SIG-M5 (cell line): ENCODE measurements at places on chromosomes 2 and 18.

DNA sequence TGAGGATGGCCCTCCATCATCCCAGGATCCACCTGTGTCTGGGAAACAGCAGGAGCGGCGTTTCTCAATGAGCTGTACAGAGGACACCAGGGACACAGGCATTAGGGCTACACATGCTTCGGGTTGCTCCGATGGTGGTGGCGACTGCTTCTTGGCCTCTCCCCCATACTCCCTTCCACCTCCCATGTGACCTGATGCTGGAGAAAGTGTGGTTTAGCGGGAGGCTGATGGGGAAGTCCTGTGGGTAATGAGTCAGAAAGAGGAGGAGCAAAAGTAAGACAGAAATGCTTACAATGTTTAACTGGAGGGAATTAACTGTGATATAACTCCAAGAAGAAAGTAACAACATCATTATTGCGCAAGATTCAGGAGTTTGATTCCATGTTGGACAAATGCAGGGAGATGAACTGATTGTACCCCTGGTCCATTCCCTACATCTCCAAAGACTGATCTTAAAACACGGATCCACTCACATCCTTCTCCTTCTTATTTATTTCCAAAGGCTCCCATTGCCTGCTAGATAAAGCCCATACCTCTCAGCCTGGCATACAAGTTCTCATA, 186.6 kb downstream of the NRP2 start:
- peak; percentile 11 for DNase-seq

DNA sequence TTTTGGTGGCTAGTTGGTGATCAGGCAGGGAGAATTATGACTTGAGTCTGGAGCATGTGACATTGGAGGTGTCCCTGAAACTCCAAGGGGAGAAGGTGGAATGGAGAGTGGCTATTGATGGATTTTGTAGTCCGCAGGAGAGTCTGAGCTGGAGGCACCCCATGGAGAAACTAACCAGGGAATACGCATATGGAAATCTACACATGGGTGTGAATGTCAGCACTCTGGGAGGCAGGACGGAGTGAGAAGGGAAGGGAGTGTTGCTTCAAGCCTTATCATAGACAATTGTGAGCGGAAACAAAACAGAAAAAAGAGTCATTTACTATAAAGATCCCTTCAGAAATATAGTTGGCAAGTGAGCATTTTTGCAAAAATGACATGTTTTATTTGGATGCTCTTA, 667 bp upstream of the SCYGR4 start:
- no peak for DNase-seq

DNA sequence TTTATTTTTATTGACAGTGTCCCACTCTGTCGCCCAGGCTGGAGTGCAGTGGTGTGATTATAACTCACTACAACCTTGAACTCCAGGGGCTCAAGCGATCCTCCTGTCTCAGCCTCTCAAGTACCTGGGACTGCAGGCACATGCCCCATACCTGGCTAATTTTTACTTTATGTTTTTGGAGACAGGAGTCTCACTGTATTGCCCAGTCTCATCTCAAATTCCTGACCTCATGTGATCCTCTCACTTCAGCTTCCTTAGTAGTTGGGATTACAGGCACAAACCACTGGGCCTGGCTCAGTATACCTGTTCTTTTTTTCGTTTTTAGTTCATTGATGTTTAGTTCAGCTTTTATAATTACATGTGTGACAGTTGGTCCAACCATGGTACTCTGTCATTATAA, 40.1 kb upstream of the SNORC start:
- no peak for DNase-seq

- DNase-seq = no peak
Observed at GRCh38 chr2:55804535-55804934, 110.9 kb upstream of the PNPT1 start.

- no peak for DNase-seq
Observed at GRCh38 chr18:56569416-56569815, 69.0 kb downstream of the TXNL1 start.

GRCh38 chr2:206260188-206261012, 14.1 kb upstream of the ZDBF2 start:
- DNase-seq = no peak

DNA sequence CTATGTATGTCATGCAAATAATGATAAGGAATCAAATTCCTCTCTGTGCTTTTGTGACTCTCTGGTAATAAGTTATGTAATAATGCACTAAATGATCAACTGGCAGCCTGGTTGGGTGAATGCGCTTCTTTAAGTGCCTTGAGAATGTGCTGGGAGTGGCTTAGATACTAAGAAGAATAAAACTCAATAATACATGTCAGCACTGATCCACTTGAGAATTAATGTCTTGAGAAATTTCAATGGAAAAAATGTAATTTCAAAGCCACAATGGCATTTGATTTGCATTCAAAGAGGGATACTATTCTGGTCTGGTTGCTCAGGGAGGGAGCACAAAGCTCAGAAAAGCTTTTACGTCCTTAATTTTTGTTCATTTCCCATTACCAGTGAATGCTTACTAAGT, 137.7 kb upstream of the MMADHC start:
- no peak for DNase-seq

DNA sequence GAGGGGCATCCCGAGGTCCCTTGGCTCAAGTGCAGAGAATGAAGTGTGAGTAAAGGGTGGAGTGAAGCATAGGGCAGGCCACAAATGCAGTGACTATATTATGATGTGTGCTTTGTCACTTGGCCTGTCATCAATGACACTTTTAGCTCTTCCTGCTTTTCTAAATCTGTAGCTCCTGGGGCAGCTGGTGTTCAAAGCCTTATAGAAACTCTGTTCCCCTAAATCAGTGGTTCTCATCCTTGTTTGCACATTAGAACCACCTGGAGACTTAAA, 135.6 kb upstream of the LGALSL start:
- DNase-seq = no peak

GRCh38 chr2:92073815-92074548, 2797.2 kb upstream of the TEKT4 start:
- DNase-seq = no peak

- no peak for DNase-seq
Observed at GRCh38 chr2:191217580-191217979, 27.6 kb upstream of the MYO1B start.

- no peak for DNase-seq
Observed at GRCh38 chr18:54052732-54053429, 171.6 kb downstream of the MBD2 start.

DNA sequence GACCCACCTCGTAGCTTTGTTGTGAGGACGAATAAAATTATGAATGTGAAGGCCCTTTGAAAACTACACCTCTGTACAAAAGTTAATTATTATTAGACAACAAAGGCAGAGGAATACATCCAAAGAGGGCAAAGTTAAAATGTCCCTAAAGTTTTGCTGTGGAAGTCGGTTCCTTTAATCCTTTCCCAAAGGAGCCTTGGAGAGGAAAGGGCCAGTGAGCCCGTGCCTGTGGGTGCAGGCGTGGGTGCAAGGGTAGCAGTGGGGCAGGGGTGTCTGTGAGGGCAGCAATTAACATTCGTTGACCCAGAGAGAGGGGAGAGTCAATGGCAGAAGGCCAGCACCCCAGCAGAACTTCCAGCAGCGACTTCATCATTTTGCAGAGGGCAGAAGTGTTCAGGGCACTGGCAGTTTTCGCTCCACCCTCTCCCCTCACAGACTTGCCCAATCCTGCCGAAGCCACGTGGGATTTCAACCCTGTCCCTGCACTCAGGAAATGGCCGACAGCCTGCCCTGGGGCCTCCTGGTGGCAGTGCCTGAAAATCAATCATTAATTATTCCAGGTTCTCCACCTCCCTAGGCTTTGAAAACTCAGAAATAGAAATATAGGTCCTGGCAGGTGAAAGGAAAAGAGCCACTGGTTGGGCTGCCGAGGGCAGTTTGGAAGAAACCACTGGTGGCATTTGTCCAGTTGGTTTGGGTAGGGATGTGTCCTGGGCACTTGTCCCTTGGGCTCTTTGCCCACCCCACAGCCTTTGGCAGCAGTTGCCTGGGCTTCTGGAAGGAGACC, 4.2 kb upstream of the PAX8 start:
- DNase-seq = no peak

- DNase-seq = no peak
Observed at GRCh38 chr18:7663366-7664312, 96.5 kb downstream of the PTPRM start.

DNA sequence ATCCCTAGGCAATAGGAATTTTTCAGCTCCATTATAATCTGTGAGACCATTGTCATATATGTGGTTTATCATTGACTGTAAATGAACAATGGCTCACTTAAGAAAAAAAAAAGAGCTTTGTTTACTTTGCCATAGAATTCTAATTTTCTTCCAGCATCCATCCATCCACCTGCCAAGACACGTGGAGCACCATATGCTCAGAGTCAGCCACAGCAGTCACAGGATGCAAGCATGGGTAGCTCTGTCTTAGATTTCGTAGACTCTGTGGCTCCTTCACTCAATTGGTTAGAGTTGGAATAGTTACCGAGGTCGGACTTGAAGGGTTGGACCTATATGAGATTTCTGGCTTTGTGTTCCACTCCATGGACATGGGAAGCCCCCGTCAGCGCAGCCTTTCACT, 75.6 kb downstream of the COA5 start:
- DNase-seq = no peak

DNA sequence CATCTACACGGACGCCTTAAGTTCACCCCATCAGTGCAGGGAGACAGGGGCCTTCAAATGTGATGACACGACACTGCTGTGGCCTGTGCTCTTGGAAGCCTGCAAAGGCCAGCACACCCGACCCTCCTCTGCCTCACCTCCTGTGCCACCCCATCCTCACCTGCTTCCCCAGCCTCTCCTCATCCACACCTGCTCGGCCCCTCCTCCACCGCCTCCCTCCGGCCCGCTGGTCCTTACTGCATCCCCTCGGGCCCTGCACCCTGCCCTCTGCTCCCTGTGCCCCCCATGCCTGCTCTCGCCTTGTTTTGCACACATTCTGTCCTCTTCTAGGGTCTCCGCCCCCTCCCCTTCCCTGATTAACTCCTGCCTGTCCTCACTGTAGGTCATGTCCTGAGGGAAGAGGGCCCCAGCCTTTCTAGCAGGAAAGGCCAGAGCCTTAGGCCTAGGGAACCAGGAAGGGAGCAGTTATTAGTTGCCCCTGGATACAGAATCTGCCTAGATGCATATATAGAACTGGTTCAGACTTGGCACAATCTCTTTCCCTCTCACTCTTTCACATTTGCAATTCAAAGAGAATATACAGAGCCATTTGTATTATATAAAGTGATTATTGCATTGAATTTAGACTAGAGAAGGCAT, 39.4 kb downstream of the TRAPPC12 start:
- no peak for DNase-seq

- no peak for DNase-seq
Observed at GRCh38 chr2:148529745-148530144, 114.8 kb upstream of the EPC2 start.

DNA sequence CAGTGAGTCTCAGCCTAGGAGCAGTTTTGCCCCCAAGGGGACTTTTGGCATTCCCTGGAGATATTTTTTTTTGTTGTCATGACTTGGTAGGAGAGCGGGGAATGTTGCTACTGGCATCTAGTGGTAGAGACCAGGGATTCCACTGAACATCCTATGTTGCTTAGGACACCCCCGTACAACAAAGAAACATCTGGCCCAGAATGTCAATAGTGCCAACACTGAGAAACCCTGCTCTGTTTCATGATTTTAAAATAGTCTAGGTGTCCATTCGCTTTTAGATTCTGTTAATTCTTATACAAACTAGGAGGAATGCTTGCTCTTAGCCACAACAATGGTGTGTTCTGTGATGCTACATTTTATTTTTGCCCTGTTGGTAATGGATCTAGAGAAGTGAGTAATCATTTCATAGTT, 225.8 kb upstream of the SIX3 start:
- no peak for DNase-seq
